ENCODE measurements at places on chromosomes 11 and 22.

DNA sequence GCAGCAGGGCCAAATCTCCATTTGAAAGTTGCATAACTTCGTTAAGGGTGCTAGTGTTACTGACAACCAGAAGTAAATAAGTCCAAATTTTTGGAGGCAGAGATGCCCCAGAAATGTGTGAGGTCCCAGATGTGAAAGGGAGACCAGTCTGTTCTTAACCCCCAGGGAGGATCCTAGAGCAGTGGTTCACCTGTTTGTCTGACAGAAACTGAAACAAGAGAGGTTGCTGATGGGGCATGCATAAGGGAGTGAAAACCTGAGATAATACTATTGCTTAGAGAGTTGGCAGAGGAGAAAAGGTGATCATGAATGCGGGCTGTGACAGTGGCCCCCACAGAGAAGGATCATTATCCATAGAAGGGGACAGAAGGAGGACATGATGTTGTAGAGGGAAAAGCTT, 3.8 kb downstream of the CBLIF start:
- DNase-seq: no peak

DNA sequence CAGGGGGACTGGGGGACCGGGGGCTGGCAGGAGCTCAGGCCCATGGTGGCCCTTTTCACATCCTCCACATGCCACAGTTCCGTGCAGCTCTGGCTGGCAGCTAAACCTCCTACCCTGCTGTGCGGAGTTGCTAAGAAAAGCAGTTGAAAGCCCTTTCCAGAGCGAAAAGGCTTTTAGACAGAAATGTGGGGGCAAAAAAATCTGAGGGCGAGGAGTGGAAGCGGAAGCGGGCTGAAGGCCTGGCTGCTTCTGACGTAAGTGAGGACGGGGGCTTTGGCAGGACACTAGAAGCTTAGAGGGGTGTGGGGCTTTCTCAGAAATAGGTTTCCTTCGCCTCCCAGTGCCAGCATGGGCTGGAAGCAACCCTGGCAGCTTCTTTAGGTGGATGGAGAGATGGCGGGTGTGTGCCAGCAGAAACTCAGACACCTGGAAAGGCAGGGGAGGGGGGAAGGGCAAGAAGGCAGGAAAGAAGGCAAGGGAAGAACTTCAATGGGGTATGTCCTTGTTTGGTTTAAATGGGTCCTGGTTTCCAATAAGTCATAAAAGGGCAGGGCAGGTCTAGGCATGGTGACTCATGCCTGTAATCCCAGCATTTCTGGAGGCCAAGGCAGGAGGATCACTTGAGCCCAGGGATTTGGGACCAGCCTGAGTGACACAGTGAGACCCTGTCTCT, 11.2 kb upstream of the DGKZ start:
- DNase-seq: no peak

DNA sequence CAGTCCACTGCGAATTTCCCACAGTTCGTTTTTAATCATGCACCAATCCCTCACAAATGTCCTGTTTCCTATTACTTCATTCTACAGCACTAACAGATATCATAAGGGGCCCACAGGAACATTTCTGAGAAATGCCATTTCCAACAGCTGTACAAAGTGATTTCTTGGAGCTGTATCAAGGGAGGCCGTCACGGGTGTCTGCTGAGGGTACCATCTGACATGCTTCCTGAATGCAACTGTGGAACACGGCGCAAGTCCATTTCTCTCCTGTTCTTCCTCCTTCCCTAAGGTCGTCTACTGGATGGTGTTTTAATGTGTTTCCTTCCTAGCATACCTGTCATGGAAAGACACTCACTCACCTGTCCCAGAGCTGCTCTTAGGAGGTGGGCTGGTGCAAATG, 320.7 kb downstream of the LARGE1 start:
- DNase-seq: no peak

DNA sequence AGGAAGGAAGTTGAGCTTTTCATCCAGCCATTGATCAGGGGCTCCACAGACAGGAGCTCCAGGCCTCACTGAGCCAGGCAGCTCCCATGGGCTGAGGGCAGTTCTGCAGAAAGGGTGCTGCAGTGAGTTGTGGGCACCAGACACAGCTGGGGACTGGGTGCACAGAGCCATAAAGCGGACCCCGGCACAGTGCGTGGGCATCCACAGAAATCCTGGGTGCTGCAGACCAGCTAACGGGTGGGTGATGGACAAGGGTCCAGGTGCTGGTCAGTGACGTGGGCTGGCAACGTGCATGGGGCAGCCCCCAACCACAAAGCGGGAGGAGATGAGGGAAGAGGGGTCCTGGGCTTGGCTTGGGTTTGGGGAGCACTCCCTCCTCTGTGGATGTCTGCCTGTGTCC, 19.4 kb upstream of the GAL start:
- DNase-seq: no peak

DNA sequence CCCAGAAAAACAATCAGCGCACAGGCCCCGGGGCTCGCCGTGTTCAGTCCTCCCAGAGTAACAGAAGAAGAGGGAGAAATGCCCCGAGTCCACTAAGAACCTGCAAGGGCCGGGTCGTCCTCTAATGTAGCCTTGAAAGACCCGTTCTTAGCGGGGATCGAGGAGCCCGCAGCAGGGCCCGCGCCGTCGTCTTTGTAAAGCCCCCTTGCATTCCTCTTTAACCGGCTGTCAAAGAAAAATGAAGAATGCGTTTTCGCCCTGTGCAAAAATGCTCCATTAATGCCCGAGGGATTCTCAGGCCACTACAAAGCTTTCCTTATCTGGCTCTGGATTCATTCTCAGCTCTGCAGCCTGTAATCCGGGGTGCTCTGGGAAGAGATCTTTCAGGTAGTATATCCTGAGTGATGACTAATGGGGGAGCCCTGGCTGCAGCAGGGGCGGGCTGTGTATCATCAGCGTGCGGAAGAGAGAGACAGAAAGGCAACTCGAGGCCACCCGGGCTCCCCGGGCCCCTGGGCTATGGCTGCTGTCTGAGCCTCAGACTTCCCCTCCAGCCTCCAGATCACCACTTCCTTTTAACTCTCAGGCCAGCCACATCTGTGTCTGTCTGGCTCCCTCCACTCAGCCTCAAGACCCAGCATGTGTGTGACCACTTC, 78.2 kb downstream of the FBLN1 start:
- DNase-seq: no peak

GRCh38 chr11:67293090-67293489, 4.0 kb downstream of the ANKRD13D start:
- no peak for DNase-seq

DNA sequence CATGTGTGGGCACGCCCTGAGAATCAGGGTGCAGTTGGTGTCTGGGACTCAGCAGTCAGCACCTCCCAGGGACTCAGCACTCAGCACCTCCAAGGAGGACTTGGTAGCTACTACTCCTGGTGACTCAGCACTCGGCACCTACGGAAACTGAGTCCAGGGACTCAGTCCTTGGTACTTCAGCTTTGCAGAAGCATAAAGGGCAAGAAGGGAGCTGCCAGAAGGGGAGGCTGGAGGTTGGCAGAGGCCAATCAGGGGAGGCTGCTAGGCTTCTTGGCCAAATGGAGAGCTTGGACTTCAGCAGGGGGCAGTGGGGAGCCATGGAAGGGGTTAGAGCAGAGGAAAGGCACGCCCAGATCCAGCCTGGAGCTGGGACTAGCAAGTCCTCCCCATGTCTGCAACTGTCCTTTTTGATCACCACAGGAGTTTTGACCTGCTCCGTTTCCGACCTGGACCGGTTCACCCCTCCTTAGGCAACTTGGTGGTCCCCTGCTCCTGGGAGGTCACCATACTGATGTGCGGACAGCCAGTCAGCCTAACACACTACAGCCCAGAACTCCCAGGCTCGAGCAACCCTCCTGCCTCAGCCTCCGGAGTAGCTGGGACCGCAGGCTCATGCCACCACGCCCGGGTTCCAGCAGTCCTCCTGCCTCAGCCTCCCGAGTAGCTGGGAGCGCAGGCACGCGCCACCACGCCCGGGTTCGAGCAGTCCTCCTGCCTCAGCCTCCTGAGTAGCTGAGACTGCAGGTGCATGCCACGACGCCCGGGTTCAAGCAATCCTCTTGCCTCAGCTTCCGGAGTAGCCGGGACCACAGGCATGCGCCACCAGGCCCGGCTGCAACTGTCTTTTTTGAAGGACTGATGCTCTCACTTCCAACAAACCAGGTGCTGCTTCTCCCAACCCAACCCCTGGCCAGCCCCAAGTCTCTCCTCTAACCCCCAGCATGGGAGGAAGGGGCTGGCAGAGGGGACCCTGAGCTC, 1.5 kb downstream of the ANO9 start:
- no peak for DNase-seq

DNA sequence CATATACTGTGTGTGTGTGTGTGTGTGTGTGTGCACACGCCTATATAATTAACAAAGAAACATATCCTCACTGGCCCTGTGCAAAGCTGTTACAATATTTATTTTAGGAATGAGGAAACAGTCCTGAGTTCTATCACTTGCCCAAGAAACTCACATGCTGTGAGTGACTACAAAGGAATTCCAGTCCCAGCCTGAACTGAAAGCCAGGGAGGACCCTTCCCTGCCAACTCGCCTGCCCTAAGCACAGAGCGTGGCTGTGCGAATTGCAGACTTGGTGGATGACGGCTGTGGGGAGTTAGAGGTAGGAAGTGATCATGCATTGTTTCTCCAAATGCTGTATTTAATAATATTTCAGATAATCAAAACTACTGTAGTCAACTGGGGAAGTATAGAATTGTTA, 26.4 kb upstream of the CD5 start:
- no peak for DNase-seq

Data from glutamatergic neuron (in vitro differentiated cells).